ENCODE measurements at places on chromosomes 4 and X. TPM values are rescaled to one million over a fixed set of nuclear protein-coding genes. Genes with fewer than 3 reads are reported as not detected.

CEP44 gene
- 3.4 TPM for polyA plus RNA-seq

CHRNA9 gene
- polyA plus RNA-seq = not detected

ETNPPL gene
- polyA plus RNA-seq = not detected

CDX4 gene
- polyA plus RNA-seq = not detected

GPR34 gene
- polyA plus RNA-seq = 8.5 TPM

STPG2 gene
- not detected for polyA plus RNA-seq

EREG gene
- 4.0 TPM for polyA plus RNA-seq

PRDM8 gene
- polyA plus RNA-seq = 0.48 TPM

ETDA gene
- not detected for polyA plus RNA-seq

CSN1S1 gene
- polyA plus RNA-seq = 0.35 TPM

TMEM187 gene
- 14.3 TPM for polyA plus RNA-seq

MAGEA10 gene
- polyA plus RNA-seq = not detected

POU3F4 gene
- polyA plus RNA-seq = not detected

AKAP14 gene
- polyA plus RNA-seq = not detected

GLRA2 gene
- polyA plus RNA-seq = not detected

GATA1 gene
- not detected for polyA plus RNA-seq

RAB28 gene
- polyA plus RNA-seq = 5.2 TPM

ADH7 gene
- polyA plus RNA-seq = not detected

MXRA5 gene
- polyA plus RNA-seq = 2.3 TPM

FAM114A1 gene
- 50.7 TPM for polyA plus RNA-seq

POF1B gene
- 2.8 TPM for polyA plus RNA-seq

ARL9 gene
- 0.07 TPM for polyA plus RNA-seq

SFRP2 gene
- 19.3 TPM for polyA plus RNA-seq

ZXDA gene
- 1.2 TPM for polyA plus RNA-seq

MAPK10 gene
- polyA plus RNA-seq = 37.8 TPM

PABPC4L gene
- 0.45 TPM for polyA plus RNA-seq
